ENCODE measurements at places on chromosomes 12 and 14. TPM values are rescaled to one million over a fixed set of nuclear protein-coding genes. Genes with fewer than 3 reads are reported as not detected.

The PLCZ1 gene
- total RNA-seq, result not detected

The ZNF891 gene
- total RNA-seq, result 0.51 TPM

The PMCH gene
- total RNA-seq, result not detected

The IL31 gene
- total RNA-seq, result not detected

The MED6 gene
- total RNA-seq, result 17.7 TPM

The ATG101 gene
- total RNA-seq, result 58.3 TPM

The AJUBA gene
- 35.7 TPM for total RNA-seq

DNA sequence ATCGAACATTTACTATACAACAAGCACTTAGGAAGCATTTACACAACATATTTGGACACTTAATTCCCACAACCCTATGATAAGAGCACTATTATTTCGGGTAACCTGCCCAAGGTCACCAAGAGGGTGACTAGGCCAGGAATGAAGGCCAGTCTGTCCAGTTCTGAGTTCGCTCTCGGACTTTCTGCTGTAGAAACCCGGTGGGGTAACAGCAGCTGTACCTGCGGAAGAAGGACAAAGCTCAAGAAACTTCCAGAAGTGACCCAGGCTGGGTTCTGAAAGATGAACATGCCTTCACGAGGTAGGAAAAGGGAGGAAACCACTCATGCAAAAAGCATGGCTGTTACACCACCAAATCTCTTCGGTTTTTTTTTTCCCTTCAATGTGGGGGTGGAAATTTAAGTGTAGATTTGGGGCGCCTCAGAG is 10.8 kb downstream of the PLA2G1B start:
- no peak for DNase-seq

DNA sequence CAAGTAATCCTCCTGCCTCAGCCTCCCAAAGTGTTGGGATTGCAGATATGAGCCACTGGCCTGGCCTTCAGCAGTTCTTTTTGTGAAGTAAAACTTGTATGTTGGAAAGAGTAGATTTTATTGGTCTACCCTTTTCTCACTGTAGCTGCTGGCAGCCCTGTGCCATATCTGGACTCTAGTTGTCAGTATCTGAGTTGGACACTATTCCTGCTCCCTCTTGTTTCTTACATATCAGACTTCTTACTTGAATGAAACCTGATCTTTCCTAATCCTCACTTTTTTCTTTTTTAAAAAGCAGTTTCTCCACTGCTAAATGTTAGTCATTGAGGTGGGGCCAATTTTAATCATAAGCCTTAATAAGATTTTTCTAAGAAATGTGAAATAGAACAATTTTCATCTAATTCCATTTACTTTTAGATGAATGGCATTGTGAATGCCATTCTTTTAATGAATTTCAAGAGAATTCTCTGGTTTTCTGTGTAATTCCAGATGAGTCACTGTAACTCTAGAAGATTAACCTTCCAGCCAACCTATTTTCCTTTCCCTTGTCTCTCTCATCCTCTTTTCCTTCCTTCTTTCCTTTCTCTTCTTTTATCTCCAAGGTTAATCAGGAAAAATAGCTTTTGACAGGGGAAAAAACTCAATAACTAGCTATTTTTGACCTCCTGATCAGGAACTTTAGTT is 88.7 kb downstream of the APAF1 start:
- DNase-seq, result no peak

DNA sequence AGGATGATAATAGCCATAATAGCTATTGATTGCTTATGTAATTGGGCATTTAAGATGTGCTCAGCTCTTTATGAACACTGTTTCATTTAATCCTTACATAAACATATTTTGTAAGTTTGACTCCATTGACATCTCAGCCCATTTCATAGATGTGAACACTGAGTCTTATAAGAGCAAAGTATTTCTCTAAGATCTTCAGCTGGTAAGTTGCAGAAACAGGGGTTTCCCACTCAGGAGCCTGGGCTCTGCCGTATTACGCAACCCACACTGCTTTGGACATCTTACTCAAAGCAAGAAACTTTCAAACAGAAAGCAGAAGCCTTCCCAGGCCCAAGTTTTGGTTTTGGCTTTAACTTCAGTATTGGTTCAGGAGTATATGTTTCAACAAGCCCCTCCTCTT is 705.1 kb downstream of the MED13L start:
- DNase-seq, result no peak

GRCh38 chr12:31728289-31728916 is 418 bp downstream of the AMN1 start:
- DNase-seq, result no peak

GRCh38 chr12:20280515-20280914 is 87.8 kb upstream of the PDE3A start:
- no peak for DNase-seq

GRCh38 chr12:14769466-14769968 is 33.8 kb downstream of the WBP11 start:
- DNase-seq, result no peak

GRCh38 chr14:70955543-70956480 is 48.6 kb downstream of the PCNX1 start:
- peak; percentile 56 for DNase-seq

DNA sequence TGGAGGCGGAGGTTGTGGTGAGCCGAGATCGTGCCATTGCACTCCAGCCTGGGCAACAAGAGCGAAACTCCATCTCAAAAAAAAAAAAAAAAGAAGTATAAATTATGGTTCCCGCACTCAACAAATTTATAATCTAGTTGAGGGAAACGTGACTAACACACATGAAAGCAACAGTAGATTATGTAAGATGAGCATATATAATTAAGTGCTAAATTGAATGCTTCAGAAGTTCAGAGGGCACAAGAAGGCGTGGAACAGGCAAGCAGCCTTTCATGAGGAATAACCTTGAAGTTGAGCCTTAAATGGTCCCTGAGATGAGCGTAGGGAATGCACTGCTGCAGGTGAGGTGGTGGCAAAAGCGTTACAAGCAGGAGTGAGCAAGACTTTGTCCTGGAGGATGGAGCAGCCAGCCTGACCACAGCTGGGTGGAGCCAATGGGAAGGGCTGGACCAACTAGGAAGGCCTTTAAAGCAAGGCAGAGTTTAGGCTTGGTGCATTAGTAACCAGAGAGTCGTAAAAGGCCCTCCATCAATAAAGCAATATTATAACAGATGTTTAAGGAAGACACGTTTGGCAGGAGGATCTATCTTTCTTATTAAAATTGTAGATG is 30.6 kb upstream of the TUBA1A start:
- DNase-seq, result no peak

DNA sequence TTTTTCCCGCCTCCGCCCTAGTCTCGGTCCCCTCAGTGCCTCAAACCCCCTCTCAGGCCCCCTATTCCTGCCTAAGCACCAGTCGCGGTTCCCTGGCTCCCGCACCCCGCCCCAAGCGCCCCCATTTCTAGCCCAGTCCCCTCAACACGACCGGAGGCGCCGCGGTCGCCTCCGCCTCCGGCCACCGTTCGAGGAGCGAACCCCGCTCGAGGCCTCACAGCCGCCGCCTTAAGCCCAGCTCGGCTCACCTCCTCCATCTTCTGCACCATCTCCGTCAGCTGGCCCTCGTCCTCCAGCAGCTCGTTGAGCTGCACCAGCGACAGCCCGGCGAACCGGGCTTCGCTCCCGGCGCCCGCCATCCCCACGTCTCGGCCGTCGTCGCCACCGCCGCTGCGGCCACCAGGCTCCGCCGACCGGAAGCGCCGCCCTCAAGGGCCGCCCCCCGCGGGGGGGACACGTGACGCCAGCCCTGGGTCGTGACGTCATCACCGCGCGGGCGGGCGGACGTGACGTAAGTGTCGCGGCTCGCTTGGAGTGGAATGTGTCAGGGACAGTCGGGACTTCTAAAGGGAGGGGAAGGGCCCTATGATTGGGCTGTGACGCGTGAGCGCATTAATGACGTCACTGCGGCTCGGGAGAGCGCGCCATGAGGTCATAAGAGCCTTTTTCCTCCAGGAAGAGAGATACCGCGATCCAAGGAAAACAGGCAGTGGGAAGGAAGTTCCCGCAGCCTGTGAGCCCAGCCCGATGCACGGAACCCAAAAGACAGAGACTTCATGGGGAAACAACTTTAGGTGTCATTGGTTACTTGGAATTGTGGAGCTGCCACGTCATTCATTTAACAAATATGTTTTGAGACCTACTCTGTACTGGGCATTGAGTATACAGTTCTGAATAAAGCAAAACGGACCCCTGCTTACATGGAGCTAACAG is at the start of gene VPS37B:
Gene VPS37B, minus strand, starts transcription at position 421 of the 933 bp plus-strand sequence. Its CDS starts 62 bp downstream, at position 359.
- peak; percentile 84 for DNase-seq

DNA sequence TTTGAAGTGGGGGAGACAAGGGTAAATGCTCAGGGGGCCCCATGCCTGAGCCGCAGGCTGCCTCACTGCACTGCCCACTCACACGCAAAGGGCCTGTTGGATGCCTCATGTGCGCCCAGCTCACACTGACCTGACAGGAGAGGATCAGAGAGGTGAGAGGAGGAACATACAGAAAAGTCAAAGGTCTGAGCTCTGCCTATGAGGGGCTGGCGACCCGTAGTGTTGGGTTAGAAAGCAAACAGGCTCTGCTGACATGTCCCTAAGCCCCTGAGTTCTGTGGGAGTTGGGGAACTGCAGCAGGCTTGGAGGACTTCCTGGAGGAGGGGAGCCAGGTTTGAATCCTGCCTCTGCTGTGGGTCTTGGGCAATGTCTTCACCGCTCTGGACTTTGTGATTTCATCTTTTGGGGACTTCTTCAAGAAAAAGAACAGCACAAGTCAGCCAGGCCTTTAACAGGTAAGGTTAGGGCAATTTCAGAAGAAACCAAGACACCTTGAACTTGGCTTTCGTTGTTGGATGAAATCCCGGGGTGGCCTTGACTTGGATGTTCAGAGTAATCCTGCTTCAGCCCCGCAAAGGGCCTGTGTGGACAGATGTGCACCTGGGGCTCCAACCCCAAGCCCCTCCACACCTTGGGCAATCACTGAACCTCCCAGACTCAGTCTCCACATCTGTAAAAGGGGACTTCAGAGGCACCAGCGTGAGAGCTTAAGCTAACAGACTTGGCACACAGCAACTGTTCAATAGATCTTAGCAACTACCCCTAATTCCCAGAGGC is 116.8 kb downstream of the SCARB1 start:
- DNase-seq, result no peak

DNA sequence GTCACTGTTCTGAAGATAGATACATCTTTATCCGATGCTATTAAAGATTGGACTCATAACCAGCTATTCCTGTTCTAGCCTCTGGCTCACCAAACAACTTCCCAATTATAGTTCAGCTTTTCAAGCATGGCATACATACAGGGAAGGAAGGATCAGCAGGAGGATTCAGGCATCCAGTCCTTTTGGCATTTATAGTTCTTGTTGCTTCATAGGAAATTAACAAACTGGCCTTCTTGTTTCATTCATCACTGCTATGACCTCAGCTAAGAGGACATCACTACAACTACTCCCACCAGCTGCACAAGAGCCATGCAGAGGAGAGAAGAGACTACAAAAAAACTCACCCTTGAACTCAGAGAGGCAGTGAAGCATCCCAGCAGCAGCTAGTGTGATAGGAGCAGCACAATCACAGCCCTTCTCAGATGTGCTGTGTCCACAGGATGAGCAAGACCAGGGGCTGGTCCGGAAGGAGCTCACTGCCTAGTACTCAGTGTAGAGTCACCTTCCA is 100.5 kb downstream of the SPTSSA start:
- DNase-seq, result no peak

GRCh38 chr14:104680806-104681688 is 8.4 kb upstream of the INF2 start:
- DNase-seq, result peak; percentile 84

- DNase-seq, result peak; percentile 35
These were observed 60.1 kb upstream of the DICER1 start for GRCh38 chr14:95217391-95217900.

GRCh38 chr12:116060764-116061163 is 216.7 kb downstream of the MED13L start:
- DNase-seq, result no peak

DNA sequence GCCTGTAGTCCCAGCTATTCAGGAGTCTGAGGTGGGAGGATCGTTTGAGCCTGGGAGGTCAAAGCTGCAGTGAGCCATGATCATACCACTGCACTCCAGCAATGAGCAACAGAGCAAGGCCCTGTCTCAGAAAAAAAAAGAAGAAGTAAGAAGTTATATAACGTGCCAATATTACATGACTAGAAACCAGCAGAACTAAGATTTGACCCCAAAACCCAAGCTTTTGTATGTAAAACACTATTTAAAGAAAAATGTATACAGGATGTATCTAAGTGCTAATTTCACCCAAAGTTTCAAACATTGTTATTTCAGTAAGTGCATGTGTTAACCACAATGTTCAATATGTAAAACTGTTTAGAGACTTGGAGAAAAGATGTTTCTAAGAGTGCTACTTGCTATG is 94.7 kb downstream of the SLC5A8 start:
- DNase-seq, result no peak

- DNase-seq, result no peak
These were observed 151.9 kb downstream of the GXYLT1 start for GRCh38 chr12:41992692-41993215.

GRCh38 chr14:48936362-48936761 is 649.8 kb downstream of the RPS29 start:
- no peak for DNase-seq

DNA sequence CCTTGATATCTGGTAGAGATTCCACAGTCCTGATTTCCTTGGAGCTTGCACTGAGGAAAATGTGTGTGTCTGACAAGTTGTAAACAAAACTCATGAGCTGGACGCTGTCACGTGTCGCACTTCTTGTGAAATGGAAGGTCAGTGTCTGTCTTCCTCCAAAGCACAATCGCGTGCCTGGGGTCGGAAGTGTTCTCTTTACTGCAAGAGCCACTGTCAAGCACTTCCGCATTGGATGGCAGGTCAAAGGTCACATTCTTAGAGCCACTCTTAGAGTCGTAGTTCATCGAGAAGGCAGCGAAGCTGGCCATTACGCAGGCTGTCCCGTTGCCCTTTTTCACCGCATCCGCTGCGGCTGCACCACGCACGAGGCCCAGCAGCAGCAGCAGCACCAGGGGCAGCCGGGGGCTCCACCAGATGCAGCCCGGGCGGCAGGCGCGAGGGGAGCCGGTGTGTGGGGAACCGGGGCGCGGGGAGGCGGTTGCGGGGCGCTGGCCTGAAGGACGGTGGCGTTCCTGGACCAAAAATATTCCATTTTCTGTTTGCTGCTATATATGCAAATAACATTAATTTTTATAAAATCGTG is 45.0 kb downstream of the LRTM2 start:
- DNase-seq, result no peak

GRCh38 chr14:21060614-21061346 is 3.2 kb downstream of the RNASE8 start:
- no peak for DNase-seq

DNA sequence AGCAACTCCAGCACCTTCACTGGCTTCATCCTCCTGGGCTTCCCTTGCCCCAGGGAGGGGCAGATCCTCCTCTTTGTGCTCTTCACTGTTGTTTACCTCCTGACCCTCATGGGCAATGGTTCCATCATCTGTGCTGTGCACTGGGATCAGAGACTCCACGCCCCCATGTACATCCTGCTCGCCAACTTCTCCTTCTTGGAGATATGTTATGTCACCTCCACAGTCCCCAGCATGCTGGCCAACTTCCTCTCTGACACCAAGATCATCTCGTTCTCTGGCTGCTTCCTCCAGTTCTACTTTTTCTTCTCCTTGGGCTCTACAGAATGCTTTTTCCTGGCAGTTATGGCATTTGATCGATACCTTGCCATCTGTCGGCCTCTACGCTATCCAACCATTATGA is 6.8 kb downstream of the OR11G2 start:
- DNase-seq, result no peak
